ENCODE measurements at places on chromosomes 16 and 17. TPM values are rescaled to one million over a fixed set of nuclear protein-coding genes. Genes with fewer than 3 reads are reported as not detected.
A peak's percentile ranks its signal among the peaks of the same experiment; 100 is the strongest.

The MYOCD gene
- 4.5 TPM for total RNA-seq

DNA sequence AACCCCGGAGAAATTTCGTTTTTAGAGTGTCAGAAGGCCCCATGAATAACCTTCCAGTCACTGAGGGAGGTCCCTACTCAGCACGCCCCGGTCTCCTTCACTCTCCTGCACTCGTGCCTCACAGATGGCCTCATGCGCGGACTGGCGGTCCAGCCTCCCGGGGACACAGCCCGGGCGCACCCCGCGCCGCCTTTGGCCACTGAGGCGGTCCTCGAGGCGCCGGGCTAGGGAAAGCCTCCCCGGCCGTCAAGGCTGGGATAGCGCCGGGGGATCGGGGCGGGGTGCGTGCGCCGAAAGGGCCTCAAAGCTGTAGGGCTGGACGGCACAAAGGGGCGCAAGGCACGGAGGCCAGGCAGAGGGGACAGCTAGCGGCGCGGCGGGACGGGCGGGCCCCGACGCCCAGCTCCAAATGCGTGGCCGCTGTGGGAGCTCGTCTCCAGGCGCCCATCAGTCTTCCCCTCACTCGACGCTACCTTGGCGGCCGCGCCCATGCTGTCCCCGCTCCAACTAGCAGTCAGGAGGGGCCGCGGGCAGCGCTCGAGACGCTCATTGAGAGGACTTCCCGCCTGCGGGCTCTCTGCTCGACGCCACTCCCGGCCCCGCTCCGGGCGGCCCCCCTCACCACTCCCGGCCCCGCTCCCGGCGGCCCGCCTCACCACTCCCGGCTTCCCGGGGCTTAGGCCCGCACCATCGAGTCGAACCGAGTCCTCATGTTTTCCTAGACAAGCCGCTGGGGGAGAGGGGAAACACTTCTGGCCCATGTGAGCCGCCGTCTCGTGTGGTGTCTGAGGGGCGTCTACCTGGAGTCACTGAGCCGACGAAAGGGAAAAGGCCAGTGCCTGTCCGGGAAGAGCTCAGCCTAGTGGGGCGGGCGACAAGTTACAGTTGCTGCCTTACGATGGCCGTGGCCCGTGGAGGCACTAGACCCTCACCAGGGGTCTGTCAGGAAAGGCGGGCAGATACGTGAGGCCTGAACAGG lies at the start of gene USP6:
TSS of gene USP6 (plus strand) at position 360 of the 979 bp plus-strand sequence. CDS start 14,336 bp downstream, outside the sequence.
- peak; percentile 89 for DNase-seq

- DNase-seq, result peak; percentile 49
Measured at GRCh38 chr16:84055801-84056634, 13.4 kb upstream of the SLC38A8 start.

The TPSD1 gene
- not detected for total RNA-seq

The PLSCR3 gene
- total RNA-seq, result 42.6 TPM
